ENCODE measurements at places on chromosomes 3 and 15.

DNA sequence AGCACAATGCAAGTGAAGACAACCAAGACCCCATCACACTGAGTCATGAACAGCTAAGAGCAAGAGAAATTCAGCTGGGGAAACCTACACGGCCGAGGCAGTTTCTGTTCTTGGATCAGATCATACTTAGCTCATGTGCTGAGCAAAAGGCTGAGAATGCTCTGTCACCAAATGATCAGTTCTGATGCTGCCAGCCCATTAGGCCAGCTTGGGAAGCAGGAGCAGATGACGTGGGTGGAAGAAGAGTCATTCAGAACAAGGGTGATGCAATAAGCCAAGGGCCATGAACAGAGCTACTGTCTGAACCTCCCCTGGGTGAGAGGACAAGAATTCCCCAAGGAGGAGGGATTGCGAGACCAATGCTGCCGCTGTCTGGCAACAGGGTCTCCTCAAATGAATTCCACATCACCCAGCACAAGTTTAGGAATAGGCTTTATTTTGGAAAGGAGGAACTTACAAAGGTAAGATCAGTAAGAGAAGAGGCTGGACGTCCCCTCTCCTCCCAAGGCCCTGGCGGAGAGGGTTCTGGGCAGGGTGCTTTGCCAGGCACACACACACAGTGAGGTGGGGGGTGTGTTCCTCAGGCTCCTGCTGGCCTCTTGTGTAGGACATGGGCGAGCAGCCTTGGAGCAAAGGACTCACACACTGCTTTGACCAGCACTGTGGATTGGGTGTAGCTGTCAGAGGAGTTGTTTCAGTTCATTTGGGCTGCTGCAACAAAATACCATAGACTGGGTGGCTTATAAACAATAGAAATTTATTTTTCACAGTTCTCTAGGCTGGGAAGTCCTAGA is 65.6 kb upstream of the CTXND1 start:
- DNase-seq, result peak; percentile 34

DNA sequence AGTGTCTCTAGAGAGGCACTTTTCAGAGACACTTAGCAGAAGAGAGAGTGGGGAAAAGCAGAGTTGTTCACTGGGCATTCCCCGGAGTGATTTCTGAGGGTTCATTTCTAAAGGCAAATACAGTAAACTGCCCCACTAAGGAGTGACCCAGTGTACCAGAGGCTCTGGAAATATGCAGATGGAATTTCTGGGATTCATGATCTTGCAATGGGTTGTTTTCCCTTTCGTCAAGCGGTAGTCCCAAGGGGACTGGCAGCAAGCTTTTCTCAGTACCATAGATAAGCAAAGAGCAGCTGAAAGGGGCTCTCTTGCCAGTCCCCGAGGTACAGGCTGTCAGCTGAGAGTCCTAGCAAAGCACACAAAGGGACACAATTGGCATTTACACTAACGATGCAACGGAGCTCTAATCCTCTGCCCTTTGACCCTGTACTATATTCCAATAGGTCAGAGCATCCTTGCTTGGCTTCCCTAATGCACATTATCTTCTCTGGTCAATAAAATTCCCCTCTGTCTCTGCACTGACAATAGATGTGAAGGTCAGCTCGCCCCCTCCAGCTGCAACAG is 155.6 kb downstream of the SEMA6D start:
- DNase-seq, result no peak

DNA sequence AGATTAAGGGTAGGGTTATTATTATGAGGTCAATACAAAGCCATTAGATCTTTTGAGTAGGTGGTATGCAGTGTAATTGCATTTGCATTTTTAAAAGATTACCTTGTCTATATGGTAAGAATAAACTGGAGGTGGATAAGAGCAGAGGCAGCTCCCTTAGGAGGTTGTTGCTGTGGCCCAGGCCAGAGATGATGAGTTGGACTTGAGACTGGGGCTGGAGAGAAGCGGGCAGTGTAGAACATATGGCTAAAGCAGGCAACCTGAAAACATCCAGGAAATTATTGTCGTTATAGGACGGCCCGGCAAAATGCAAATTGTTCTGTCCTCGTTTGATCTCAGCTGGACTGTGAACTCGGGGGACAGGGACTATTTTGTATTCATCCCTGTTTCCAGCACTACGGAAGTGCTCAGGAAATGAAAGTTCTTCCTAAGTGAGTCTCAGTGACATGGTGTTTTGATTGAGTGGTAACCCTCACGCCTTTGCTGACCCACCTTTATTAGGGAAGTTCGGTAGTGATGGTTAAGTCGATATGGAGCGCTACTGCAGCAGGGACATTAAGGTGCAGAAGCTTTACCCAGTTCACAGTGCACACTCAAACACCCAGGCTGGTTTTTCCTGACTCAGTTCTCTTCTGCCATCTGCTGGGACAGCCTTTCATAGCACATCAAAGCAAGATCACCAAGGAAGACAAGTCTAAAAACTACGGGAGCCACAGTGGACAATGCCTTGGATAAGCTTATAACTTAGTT is 27.2 kb upstream of the VPS33B start:
- DNase-seq, result peak; percentile 88

DNA sequence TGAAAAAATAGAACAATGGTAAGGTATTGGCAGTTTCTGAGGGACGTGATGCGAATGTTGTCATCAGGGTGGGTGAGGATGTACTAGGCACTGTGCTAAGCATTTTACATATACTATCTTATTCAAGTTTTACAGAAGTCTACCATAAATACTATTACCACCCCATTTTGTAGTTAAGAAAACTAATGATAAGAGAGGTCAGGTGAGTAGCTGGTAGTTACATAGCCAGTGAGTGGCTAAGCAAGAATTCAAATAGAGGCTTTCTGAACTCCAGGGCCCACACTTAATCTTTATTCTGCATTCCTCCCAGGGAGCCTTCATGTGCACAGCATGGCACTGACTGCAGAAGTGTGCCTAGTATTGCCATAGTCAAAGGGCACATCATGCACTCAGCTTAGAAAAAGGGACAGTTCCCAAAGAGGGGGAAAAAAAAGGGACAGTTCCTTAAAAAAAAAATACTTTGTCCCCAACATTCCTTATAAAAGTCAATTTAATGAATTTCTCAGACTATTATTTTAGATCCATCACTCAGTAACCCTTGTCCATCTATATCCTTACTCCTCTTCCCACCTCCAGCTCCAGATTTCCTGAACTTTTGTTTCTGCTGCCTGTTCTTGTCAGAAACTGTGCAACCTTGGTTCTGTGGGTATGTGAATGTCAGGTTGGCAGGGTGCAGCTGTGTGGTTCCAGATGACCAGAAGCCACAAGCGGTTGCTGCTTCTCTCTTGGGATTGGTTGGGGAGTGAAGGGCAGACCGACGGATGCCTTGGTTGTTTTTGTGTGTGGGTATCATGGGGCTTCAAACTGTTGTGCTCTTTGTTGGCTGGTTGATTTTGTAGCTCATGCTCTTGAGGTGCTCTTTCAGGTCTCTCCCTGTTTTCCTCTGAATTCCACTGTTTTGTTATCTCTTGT is 8.3 kb downstream of the MAPKBP1 start:
- no peak for DNase-seq

DNA sequence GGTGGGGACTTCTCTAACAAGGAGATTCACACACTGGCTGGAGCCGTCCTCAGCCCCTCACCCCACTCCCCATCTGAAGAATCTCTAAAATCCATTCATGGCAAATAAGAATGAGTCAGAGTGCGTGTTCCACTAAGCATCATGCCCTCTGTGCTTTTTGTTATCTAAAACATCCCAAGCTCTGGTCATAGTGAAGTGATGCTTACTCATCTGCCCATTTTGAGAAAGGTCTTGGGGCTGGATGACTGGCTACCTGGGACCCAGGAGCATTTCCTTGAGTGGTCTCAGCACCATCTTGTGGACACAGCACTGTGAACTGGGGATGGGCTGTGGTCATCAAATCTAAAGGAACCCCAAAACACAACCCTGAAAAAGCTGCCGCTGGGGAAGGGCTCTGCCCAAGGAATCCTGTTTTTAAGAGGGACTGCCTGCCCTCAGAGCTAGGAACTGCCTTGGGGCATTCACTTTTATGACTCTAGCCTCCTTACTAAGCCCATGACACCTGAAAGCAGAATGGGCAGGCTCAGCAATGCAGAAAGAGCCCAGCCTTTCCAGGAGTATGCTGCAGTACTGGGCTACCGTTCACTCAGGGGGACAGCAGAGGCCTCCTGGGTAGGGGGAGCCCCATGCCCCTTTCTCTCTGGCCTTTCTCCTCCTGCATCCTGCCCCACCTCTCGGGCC is 53.5 kb downstream of the ZBTB38 start:
- DNase-seq, result no peak

Data from Ammon's horn (tissue), 1 donor.